Hindlimb muscle (tissue), 1 donor: ENCODE measurements at places on chromosomes 3 and 15.

- DNase-seq, result no peak
These were observed 36.6 kb upstream of the DPPA4 start for GRCh38 chr3:109373933-109374332.

- DNase-seq, result no peak
These were observed 147.8 kb downstream of the PLCL2 start for GRCh38 chr3:17032407-17033034.

DNA sequence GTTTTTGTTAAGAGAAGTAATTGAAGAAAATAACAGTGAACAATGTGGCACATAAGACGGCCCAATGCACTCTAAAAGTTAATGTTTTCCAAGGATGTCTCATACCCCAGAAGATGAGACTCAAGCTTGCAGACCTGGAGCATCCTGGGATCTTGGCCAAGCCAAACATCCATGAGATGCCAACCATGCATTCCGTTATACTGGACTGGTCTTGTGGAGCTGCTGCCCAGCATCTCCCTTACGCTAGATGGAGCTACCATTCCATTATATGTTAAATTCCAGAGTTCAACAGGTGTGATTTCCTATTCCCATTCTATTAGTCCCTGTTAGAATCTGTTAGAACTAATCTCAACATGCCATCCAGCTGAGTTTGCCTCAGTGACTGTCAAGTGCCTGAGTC lies 181.8 kb downstream of the PDCD6IP start:
- DNase-seq, result no peak

- no peak for DNase-seq
These were observed 26.1 kb upstream of the LOXL1 start for GRCh38 chr15:73900095-73900712.

GRCh38 chr3:72143966-72144717 lies 359.2 kb upstream of the PROK2 start:
- no peak for DNase-seq

GRCh38 chr15:83734487-83734886 lies 80.6 kb downstream of the ADAMTSL3 start:
- DNase-seq, result no peak

- no peak for DNase-seq
These were observed 147.2 kb downstream of the FOXP1 start for GRCh38 chr3:71436337-71436736.

- DNase-seq, result peak; percentile 53
These were observed 36.8 kb upstream of the TSPAN3 start for GRCh38 chr15:77107531-77108355.

DNA sequence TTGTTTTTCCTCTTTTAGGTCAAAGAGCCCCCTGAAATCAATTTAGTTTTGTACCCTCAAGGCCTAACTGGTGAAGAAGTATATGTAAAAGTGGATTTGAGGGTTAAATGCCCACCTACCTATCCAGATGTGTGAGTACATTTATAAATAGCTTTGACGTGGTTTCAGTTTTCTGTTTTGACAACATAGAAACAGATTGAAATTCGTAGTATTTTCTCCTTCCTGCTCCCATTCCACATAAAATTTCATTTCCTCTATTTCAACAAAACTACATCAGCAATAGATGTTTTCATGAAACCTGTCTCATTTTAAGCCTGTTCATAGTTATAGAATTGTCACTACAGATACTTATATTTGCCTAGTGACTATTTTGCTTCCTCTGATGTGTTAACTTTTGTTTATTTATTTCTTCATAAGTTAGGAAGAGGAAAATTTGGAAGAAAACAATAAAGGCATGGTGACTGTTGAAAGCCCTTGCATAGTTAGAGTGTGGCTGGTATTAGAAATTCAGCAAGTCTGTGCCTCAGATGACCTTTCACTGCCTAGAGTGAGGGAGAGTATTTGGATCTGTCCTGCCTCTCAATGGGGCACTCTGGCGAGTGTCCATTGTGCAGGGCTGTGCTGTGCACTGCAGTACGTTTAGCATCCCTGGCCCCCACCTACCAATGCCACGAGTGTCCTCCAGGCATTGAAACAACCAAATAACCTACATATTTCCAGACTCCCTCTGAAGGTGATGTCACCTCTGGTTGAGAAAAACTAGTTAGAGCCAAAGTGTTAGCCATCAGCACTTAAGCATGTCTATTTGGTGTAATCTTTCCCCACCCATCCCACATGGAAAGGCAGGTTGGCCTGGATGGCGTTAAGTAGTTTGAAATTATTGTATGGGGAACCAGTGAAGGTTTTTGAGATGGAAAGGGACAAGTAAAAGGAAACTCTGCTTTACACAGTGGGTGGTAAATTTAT lies 5.9 kb downstream of the EIF2AK4 start:
- DNase-seq, result no peak

DNA sequence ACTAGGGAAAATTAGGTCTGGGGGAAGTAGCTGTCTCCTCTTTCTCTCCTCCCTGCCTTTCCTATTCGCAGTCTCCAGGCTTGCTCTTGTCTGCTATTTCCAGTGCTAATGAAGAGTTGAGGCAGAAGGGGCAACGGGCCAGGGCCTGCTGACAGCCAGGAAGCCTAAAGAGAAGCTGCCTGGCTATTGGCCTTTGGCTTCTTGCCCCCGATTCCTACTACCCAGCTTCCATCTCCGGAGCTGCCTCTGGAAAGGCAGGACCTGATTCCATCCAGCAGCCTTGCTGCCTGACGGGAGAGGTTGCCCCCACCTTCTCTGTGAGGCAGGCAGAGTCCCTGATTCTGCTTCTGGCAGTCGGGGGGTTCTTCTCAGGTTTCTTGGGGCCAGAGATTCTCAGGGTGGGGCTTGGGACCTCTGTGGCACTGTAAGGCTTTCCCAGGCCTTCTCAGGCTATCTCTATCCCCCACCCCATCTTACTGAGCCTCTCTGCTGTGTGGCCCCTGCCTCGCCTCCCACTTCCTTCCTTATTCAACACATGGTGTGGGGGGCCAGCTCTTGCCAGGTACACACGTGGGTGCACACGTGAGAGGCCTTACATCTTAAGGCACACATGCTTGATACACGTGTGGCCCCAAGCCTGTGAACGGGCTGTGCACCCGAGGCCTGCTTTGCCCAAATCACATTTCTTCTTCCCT lies 18.2 kb upstream of the JMJD7 start:
- DNase-seq, result no peak
